ENCODE measurements at places on chromosomes 4 and X.

GRCh38 chr4:119244344-119244743, 31.8 kb downstream of the USP53 start:
- no peak for DNase-seq

DNA sequence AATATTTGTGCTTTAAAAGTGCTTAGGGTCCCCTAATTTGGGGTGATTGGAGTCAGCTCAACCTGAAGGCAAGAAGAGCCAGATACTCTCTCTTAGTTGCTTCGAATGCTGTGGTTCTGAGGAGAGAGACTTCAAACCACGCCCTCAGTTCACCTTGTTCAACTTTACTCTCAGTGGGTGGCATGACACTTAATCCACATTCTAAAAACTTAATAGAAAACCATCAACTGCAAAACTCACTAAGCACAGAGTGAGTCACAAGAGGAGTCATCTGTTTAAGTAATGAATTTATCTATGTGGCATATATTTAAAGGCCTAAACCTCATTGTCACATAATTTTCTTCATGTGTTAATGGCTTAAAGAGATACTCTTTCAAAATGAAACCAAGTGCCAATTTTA, 99.5 kb upstream of the SLC4A4 start:
- peak; percentile 54 for DNase-seq

- DNase-seq, result no peak
Measured at GRCh38 chrX:131725001-131725654, 181.3 kb downstream of the OR13H1 start.

DNA sequence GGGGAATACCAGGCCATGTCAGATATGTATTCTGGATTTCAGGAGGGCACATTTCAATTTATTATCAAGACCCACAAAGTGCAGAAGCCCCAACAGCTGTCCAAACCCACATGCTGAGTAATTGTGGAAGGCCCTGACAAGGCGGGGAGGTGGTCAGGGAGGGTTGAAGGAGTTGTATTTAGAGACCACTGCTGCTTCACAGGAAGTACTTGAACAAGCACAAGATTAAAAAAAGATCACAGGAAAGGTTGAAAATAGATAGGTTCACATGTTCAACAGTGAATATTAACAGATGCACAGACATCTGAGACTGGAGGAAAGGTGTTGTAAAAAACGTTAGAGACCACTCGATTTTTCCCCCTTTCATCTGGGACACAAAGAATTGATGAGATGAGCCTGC, 17.9 kb downstream of the ATP8A1 start:
- DNase-seq, result no peak

DNA sequence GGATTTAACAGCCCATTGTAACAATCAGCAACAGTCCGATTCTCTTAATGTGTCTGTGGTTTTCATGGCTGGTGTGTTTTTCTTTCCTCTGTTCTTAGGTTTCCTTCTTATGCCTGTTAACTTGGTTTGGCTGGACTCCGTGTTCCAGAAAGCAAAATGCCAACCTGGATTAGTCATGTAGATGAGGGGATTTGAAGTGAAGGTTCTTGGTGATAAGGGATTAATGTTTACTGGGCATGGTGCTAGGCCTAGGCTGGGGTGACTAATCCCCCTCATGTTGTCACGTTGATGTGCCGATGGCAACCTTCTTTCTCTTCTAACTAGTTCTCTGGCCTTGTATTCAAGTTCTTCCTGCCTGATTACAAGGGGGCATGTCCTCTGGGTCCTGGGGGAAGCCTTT, 85.9 kb downstream of the REPS2 start:
- peak; percentile 50 for DNase-seq

DNA sequence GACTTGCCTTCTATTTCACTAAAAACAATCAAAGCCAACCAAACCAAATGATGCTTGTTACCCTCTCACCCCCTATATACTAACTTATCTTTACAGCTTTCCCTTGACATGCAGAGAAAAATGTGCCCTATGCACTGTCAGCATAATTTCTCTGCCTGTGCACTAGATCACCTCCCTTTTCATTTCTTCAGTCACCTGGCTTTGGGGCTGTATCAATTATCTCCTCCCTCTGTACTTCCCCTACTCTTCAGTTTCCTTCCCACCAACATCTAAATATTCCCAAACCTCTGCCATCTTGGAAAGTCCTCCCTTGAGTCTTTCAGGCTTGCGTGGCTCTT, 103.5 kb upstream of the TAPT1 start:
- DNase-seq, result no peak

- DNase-seq, result no peak
Measured at GRCh38 chr4:128347175-128347868, 59.7 kb upstream of the PGRMC2 start.
